Stimulated activated CD8-positive, alpha-beta memory T cell treated with anti-CD3 and anti-CD28 coated beads, Interleukin-4, amount 100 ng/mL, for 4 hours (primary cell): ENCODE measurements at places on chromosomes 11 and 22.

GRCh38 chr22:33014621-33015020, 43.6 kb downstream of the SYN3 start:
- DNase-seq: no peak

GRCh38 chr22:30193031-30193775, 53.4 kb downstream of the LIF start:
- no peak for DNase-seq

GRCh38 chr11:13668957-13669521, 571 bp downstream of the FAR1 start:
- DNase-seq: peak; percentile 32

GRCh38 chr11:26983645-26984044, 10.3 kb upstream of the FIBIN start:
- DNase-seq: no peak

GRCh38 chr11:91850533-91851275, 373.9 kb upstream of the FAT3 start:
- DNase-seq: no peak

GRCh38 chr22:22469527-22469926, 39.0 kb downstream of the ZNF280B start:
- no peak for DNase-seq
